ENCODE measurements at places on chromosomes 16 and 17.
A peak's percentile ranks its signal among the peaks of the same experiment; 100 is the strongest.

DNA sequence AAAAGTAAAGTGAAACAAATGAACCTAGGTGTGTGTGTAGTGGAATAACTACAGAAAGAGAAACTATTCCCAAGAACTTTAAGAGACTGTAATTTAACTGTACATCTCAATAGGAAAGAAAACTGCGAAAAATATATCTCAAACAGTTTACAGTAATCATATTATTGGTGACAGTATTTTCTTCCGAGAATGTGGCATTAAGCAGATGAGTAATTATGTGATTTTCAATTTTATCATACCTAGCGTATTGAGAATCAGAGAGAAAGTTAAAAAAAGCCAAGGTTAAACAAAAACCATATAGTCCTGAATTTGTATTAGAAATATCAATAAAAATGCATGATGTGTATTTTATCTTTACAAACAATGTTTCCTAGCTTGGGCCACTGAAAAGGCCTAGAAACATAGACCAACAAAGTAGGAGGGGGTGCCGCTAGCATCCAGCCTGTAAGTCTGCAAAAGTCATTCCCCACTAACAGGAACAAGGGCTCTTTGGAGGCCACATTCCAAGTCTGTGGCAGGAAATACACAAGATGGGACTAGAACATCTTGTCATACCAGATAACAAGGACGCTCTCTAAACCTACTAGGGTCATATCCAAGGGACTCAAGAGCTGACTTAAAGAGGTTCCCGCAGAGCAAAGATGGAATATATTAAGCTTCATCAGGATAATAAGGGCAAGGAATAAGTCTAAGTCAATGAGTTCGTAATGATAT, 20.5 kb downstream of the RNF157 start:
- DNase-seq, result no peak

GRCh38 chr16:50932348-50932935, 190.6 kb downstream of the CYLD start:
- no peak for DNase-seq

- no peak for DNase-seq
These were observed 44.0 kb upstream of the CLEC18B start for GRCh38 chr16:74465281-74465680.

- no peak for DNase-seq
These were observed 2.9 kb downstream of the XPO6 start for GRCh38 chr16:28208824-28209223.

DNA sequence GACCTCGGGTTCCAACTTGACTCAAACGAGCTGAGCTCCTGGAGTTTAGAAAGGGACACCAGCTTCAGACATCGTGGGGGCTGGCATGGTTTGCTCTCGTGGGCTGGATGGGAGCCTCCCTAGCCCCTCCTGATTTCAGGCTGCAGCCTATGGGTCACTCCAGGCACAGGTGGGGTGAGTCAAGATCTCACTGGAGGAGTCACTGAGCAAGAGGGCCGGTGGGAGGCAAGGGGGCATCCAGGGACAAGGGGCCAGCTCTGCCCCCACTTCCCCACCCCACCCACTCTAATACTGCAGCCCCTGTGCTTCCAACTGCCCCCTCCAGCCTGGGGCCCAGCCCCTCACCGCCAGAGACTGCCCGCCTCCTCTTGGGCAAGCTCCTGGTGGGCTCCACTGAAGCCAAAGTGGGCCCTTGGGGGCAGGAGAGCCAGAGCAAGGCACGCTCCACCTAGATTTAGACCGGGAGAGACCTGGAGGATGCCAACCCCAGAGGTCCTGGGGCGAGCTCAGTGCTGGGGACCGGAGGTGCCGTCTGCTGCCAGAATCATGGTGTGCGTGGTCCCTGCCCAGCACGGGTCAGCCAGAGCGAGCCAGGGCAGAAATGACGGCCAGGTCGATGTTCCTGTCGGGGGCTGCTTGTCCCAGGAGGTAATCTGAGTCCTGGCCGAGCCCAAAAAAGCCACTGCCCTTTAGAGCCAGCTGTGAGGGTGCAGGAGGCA, 6.4 kb downstream of the SLC16A3 start:
- DNase-seq, result no peak

GRCh38 chr16:31083081-31083480, 5.7 kb downstream of the PRSS53 start:
- DNase-seq, result no peak

DNA sequence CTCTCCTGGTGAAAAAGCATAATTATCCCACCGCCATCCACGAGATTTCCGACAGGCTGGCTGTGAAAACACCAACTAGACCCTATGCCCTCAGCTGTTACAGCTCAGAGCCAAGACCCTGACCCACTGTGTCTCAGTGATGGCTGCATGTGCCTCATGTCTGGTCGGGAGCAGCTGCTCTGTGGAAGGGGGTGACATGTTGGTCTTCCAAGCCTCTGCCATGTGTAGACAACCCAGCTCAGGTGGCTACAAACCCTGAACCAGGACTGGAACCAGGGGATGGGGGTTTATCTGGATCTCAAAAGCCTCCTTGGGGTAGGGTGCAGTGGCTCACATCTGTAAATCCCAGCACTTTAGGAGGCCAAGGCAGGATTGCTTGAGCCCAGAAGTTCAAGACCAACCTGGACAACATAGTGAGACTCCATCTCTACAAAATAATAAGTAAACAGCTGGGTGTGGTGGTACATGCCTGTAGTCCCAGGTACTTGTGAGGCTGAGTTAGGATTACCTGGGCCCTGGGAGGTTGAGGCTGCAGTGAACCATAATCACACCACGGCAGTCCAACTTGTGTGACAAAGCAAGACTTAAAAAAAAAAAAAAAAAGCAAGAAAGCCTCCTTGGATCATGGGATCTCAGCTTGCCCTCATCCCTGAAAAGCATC, 220.3 kb downstream of the CPPED1 start:
- no peak for DNase-seq

DNA sequence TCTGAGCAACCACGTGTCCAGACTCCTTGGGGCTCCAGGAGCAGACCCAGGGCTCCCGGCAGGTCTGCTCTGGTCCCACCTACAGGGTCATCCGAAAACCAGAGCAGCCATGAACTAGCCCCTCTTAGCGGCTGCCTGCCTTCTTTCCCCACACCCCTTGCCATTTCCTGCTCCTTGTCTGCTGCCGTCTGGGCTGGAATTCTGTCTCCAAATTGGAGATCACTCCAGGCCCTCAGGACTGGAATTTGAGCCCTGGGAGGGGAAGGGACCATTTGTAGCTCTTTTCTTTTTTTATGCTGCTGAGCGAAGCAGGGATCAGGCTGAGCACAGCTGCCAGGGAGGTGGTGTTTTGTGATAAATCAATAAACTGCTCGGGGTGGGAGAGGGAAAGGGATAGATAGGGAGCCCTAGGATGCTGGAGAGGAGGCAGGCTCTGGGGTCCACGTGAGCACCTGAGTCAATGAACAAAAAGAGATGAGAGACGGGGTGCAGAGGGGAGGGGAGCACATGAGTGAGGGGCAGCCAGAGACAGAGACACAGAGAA, 257.5 kb downstream of the ENGASE start:
- DNase-seq, result no peak

DNA sequence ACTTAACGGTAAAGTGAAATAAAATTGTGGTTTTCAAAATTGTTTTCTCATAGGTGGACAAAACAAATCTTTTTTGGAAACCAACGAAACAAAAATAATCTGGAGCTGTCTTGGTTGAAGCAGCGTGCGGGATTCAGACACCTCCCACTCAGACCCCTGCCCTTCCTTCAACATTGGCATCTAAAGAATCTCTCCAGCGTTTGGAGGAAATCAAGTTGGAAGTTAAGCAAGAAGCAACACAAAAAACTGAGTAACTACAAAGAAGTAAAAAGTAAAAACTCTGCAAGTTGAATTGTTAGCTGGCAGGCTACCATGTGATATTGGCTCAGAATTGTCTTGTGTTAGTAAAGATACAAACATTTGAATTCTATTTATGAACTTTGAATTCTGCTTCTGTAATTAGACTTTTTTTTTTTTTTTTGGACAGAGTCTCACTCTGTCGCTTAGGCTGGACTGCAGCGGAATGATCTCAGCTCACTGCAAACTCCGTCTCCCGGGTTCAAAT, 361.0 kb upstream of the PMFBP1 start:
- peak; percentile 40 for DNase-seq

- DNase-seq, result no peak
These were observed 13.9 kb downstream of the ITPRIPL2 start for GRCh38 chr16:19127674-19128131.

DNA sequence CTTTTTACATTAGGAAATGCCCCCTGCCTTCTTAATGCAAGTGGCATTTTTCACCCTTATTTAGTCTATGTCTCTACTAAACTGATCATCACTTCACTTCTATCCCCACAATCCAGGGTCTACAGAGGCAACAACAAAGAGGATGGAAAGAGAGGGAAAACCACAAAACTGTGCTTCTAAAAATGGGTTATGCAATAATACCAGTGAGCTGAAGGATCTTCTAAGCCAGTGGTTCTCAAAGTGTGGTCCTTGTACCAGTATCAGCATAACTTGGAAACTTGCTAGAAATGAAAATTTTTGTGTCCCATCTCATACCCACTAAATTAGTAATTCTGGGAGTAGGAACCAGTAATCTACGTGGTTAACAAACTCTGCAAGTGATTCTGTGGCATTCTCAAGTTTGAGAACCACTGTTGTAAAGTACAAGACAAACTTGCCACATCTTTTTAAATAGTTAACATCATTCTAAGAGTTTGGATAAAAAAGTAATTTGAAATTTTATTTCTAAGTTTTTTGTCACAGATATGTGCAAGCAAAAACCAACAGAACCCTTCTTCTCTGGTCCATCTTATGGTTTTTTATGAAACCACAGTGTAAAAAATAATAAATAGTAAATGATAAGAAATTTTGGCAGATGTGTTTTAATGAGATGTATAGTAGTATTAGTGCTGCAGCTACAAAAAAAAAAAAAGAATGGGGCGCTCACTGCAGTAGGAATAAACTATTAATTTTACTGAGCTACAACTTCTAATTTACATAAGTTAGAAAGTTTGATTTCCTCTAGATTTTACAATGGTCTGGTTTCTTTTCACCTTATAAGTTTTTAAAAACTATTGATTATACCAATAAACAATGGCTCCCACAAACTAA, 16.2 kb downstream of the CDC27 start:
- no peak for DNase-seq

DNA sequence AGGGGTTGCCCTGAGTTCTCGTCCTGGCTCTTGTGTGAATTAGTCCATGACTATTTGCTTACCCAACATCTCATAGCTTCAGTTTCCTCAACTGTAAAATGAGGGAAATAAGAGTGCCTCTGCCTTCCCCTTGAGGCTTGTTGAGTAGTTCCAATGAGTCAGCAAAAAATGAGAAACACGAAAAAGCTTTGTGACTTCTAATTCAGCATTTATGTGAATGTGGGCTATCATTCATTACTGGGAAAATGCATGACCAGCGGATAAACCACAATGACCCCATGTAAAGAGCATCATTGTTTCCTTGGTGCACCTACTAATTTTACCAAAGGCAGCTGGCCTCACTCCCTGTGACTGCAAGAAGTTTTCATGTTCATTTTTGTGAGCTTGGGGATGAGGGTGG, 374.6 kb upstream of the HSBP1 start:
- DNase-seq, result no peak

- no peak for DNase-seq
These were observed 44.8 kb downstream of the STAT5A start for GRCh38 chr17:42333053-42333452.

GRCh38 chr16:30983289-30983889, 1.6 kb upstream of the HSD3B7 start:
- DNase-seq, result no peak

DNA sequence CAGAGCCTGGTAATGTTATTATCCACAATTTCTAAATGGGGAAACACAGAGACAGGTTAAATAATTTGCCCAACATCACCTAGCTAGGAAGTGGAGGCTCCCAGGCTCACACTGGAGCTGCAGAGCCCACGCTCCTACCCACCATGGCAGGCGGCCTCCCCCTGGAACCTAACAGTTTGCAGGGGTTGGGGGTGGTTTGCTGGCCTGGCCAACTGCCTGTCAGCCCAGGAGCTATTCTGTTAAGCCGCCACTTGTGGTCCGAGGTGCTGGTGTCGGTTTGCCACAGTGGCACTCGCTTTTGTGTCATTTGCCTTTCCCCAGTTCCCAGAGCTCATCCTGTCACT, 3.6 kb downstream of the PRCD start:
- DNase-seq, result no peak

GRCh38 chr16:75861311-75862097, 135.2 kb upstream of the CPHXL start:
- no peak for DNase-seq

DNA sequence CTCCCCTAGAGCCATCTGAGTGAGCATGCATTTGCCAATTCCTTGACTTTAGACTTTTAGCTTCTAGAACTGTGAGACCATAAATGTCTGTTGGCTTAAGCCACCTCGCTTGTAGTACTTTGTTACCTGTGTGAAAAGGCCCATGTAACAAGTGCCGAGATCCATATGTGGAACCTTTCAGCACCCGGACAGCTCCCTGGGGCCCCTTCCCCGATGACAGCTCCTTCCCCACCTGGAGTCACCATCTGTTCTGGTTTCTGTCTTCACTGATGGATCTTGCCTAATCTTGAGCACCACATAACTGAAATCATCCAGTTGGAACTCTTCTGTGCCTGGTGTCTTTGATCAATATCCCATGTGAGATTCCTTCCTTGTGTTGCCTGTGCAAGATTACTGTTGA, 78.9 kb upstream of the EEF2KMT start:
- DNase-seq, result no peak

GRCh38 chr17:8785547-8786413, 13.4 kb downstream of the MFSD6L start:
- DNase-seq, result peak; percentile 84

DNA sequence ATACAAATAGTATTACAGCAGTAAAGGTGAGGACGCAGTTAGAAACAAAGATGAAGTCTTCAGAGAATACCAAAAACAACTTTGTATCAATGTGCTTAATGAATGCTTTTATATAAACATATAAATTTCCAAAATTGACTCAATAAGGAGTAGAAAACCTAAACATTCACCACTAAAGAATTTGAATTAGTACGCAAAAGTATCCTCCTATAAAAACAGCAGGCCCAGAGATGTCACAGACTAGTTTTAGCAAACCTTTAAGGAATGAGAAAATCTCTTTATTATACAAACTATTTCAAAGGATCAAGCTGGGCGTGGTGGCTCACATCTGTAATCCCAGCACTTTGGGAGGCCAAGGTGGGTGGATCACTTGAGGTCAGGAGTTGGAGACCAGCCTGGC, 86.2 kb downstream of the OR1D5 start:
- no peak for DNase-seq

GRCh38 chr16:12544477-12545296, 259.0 kb downstream of the CPPED1 start:
- DNase-seq, result no peak

GRCh38 chr16:54086791-54087190, 199.8 kb downstream of the IRX3 start:
- DNase-seq, result no peak

- no peak for DNase-seq
These were observed 81.1 kb downstream of the VPS35L start for GRCh38 chr16:19636436-19637267.

DNA sequence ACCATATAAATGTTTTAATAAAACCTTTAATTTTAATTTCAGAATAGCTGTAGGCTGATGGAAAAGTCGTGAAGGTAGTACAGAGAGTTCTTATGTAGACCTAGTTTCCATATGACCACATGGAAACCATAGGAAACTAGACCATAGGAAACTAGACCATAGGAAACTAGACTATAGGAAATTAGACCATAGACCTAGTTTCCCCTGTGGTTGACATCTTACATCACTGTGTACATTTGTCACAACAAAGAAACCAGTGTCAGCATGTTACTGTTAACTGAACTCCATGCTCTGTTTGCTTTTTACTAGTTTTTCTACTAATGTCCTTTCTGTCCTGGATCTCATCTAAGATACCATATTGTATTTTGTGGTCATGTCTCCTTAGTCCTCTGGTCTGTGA, 14.6 kb downstream of the NUDT7 start:
- DNase-seq, result no peak

- no peak for DNase-seq
These were observed 165.6 kb upstream of the RPH3AL start for GRCh38 chr17:518047-518735.

Data from muscle of arm (tissue), 14 donors.